EL (cell line): ENCODE measurements at places on chromosomes 4 and X.

GRCh38 chrX:153623310-153624029, 23.5 kb upstream of the DUSP9 start:
- DNase-seq = no peak

DNA sequence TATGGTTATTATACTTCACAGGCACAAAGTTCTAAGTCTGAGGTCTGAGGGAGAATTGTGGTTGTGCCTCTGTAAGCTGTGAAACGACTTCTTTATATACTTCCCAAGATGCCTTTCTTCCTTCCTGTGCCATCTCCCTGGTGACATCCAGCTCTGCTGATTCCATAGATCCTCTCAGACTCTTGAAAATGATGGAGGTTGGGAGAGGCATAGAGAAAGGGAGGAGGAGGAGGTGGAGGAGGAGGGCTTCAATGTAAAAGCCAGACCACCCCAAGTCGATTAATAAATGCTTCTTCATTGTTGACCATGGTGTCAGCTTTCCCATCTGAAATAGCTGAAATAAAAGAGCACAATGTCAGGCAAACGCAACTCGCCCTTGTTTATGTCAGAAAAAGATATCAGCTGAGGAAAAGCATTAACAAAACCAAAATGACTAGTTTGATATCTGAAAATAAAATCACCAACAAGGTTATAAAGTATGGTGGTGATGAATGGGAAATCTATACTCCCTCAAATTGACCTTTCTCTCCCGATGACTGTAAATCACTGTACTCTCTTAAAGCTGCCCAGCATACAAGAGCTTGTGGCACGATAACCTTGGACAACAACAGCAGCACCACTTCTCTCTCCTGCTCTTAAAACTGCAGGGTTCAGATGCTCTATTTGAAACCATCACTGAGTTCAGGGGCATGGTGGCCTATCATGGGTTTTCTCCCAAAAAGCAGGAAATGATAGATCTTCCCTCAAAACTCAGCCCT, 230.4 kb upstream of the GALNT7 start:
- DNase-seq = no peak

DNA sequence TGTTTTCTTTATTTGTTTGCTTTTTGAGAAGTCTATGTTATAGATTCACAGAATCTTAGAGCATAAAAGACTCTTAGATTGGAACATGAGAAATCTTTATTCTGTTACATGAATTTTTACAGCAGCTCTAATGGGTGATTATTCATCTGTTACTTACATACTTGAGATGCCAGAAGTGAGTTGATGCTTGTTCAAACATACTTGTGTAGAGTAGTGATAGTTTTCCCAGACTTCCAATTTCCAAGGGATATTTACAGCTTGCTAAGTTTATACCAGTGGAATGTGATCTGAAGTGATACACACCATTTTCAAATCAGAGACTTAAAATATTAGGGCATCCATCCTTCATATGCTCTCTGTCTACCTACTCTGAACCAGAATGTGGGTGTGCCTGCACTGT, 252.9 kb upstream of the SMIM31 start:
- no peak for DNase-seq

- no peak for DNase-seq
These were observed 53.5 kb downstream of the LRBA start for GRCh38 chr4:150961566-150961965.

GRCh38 chr4:101221294-101221693, 126.0 kb downstream of the PPP3CA start:
- DNase-seq = peak; percentile 18

GRCh38 chr4:183140911-183141320, 41.9 kb downstream of the WWC2 start:
- DNase-seq = peak; percentile 85

DNA sequence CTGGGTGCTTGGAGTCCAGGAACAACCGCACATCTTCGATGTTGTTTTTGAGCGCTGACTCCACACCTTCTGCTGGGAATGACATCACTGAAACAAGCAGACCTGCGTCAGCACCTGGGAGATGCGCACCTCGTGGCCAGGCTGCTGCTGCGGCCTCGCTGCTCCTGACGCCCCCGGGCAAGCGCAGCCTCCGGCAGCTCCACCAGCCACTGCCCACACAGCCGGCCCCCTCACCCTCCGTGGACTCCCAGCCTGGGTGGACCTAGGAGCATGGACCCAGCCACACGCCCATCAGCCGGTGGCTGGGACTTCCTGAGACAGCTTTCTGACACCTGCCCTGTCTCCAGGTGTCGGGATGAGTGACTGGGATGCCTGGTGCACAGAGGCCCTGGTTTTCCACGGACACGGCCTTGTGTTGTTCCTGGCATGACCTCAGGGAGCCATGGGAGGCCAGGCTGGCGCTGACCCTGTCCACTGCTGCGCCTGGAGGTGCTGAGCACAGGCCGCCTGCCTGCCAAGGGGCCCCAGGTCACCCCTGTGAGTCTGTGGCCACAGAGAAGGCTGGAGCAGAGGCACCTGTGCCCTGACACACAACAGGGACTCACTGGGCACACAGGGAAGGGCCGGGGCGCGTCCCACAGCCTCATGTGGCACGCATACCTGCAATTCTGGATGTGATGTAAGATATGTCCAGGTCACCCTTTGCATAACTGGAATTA, 48.6 kb downstream of the GAK start:
- no peak for DNase-seq

DNA sequence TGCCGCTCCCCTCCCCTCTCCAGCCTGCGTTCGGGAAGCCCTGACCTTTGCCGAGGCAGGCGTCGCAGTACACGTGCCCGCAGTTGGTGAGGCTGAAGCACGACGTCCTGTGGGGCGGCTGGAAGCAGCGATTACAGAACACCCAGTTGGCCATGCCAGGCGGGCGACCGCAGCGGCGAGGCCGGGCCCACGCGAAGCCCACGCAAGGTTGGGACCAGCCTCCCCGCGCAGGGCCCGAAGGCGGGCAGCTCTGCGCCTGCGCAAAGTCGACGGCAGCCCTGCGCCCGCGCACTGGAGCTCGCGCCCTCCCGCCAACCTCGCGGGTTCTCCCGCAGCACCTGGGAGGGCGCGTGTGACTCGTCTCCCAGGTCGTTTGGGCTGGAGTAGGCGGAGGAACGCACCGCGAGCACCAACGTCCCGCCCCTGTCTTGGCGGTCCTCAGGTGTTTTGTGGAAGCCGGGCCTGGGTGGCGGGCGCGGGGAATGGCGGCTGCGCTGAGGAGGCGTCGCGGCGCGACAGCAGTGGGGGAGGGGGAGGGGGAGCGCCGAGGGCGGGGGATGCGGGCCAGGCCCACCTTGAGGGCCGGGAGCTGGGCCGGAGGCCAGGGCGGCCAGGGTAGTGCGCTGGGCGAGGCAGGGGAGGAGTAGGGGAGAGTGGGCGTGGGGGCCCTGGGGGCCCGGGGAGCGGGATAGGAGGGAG, at the start of gene RNF212:
Gene RNF212 (minus strand): TSS at position 254 of the 699 bp plus-strand sequence. CDS start 100 bp downstream, at position 154.
- DNase-seq = no peak

GRCh38 chr4:95510877-95511276, 37.9 kb downstream of the UNC5C start:
- DNase-seq = no peak

- no peak for DNase-seq
These were observed 675.1 kb downstream of the GRXCR1 start for GRCh38 chr4:43567644-43568043.

- no peak for DNase-seq
These were observed 44.1 kb upstream of the TLL1 start for GRCh38 chr4:165828928-165829327.

- peak; percentile 42 for DNase-seq
These were observed 2361.9 kb downstream of the ARAP2 start for GRCh38 chr4:33882246-33882990.

DNA sequence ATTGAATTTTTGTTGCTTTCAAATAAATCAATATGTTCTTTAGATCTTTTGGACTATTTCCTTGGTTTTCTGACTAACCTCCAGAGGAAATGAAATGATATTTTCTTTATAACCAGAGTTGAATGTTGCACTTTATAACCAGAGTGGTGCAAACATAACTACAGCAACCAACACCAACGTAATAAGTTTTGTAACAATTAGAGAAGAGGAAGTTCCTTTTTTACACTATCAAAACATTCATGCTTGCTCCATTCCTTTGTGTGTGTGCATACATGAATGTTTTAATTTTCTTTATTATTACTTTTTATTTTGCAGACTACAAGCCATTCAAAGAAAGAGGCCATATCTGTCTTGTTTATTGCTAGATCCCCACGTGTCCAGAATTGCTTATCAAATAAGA, 193.0 kb upstream of the PPP3CA start:
- DNase-seq = no peak

- peak; percentile 86 for DNase-seq
These were observed 26.4 kb downstream of the NOP14 start for GRCh38 chr4:2936773-2937145.
